Aorta (tissue), 5 donors: ENCODE measurements at places on chromosomes 6 and 20.

DNA sequence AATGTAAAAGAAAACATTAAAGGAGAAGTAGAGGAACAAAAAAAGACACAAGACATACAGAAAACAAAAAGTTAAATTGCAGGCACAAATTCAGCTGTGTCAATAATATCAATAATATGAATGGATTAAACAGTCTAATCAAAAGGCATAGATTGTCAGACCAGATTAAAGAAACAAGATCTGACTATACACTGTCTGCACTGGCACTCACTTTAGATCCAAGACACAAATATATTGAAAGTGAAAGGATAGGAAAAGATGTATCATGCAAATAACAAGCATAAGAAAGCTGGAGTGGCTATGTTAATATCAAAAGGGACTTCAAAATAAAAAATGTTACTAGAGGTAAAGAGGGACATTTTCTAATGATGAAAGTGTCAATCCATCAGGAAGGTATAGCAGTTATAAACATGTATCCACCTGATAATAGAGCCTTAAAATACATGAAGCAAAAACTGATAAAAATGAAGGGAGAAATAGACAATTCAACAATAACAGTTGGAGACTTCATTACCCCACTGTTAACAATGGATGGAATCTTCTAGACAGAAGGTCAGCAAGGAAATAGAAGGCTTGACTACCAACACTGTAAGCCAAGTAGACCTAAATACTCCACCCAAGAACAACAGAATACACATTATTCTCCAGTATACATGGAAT lies 89.7 kb downstream of the HIVEP1 start:
- no peak for DNase-seq

DNA sequence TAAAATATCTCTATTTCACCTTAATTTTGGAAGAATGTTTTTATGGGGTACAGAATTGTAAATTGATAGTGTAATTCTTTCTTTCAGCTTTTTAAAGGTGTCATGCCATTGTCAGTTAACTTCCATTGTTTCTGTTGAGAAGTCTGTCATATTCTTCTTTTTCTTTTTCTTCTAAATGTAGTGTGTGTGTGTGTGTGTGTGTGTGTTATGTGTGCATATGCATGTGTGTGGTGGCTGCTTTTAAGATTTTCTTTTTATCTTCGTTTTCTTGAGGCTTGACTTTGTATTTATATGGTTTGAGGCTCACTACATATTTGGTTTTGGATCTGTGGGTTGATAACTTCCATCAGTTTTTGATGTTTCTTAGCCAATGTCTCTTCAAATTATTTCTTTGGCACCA lies 176.5 kb downstream of the OGFRL1 start:
- DNase-seq: no peak

- no peak for DNase-seq
Observed at GRCh38 chr20:2236256-2236655, 59.5 kb upstream of the TGM3 start.

GRCh38 chr20:36836591-36837269 lies 39.2 kb upstream of the TLDC2 start:
- DNase-seq: peak; percentile 78

DNA sequence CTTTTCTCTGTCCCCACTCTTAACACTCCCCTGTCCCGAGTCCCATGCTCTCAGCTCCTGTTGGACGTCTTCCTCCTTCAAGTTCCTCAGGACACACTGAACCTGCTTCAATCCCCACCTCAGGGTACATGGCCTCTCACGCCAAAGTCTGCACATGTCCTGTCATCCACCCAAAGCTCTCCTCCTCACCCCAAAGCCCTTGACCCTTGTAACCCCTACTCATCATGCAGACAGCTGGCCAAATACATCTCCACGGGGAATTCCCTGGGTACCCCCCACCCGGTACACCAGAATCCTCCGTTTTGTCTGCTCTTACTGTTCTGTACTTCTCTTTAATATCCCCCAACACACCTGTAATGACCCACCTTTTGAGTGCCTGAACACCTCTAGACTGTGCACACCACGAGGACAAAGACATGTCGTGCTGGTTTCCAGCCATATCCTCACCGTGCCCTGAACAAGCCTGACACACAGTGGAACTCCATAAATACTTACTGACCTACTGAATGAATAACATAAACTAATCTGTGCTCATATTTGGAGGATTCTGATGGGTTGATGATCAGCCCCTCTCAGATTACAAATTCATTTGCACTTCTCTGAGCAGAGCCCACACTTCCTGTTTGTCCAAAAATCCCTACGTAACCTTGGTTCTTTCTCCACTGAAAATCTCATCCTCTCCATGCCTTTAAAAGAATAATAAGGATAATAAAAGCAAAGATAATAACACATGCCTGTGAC lies 66.8 kb upstream of the EYA2 start:
- no peak for DNase-seq

DNA sequence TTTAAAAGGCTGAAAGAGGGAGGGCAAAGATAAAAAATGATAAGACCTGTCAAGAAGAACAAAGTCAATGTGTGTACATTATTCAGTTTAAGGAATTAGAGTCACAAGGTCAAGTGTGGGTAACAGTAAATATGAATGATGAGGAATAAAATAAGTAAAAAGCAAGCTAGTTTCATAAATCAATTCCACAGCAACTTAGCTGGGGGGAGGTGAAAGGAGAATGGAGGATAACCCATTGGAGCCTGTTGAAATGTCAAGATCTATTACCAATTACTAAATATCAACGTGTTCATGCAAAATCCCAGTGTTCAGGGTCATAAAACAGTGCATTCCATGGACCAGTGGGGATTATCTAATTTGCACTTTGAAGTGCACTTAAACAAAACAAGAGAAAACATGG lies 242.9 kb downstream of the TBX18 start:
- DNase-seq: no peak

DNA sequence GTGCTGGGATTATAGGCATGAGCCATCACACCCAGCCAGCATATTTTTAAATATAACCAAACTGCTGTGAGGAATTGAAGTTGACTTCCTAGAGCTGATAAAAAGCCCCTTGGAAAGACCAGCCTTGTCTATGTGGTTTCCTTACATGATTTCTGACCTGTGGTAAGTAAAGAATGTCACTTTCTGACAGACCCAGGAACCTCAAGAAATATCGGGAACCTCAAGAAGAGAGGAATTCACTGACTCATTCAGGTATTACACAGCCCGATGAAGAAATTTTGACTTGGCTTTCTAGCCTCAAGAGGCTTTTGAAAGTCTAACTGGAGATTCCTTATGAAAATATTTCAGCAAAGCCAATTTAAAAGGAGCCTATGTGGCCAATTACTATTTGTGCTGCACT lies 71.8 kb downstream of the FOXF2 start:
- DNase-seq: no peak

DNA sequence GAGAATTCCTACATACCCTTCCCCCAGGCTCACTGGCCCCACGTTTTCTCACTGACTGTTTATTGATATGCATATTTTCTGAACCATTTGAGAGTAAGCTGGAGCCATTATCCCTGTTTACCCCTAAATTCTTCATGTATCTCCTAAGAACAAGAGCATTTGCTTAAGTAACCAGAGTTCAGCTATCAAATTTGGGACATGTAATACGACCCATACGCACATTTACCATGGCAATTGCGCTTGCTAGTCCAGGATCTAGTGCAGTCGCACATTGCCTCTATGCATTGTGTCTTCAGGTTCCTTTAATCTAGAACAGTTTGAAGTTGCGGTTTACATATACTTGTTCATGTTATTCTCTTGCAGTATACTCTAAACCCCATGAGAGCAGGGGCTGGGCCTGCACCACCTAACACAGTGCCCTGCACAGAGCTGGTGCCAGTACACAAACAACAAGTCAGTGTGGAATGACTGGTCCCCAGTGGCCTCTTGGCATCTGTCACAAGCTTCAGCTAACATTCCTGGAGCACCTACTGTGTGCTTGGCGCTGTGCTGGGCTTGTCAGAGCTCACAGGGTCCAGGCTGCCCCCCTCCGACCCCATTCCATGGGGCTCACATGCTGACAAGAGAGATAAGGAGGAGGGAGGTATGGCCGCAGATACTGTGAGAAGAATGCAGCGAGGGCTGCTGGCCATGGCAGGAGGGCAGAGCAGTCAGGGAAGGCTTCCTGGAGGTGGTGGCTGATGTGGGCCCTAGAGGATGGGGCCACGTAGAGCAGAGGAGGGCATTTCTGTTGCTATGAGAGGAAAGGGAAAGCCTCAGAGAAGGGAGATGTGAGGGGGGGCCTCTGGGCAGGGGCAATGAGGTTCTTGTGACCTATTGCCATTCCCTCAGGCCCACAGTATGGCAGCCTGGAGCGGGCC lies 28.1 kb downstream of the SPDEF start:
- no peak for DNase-seq

DNA sequence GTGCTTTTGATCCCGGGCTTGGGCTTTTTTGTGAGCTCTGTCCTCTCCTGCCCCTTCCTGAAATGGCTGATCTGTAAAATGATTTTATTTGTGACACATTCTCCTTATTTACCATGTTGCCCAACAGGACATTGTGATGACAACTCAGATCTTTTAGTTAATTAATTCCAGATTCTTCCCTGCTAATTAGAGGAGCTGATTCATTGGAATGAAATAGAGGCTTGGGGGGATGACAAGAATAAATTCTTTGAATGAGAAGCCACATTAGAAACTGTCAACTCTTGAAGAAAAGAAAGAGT lies 26.1 kb upstream of the GABRR1 start:
- no peak for DNase-seq

- no peak for DNase-seq
Observed at GRCh38 chr6:3426091-3426926, 30.5 kb downstream of the SLC22A23 start.

DNA sequence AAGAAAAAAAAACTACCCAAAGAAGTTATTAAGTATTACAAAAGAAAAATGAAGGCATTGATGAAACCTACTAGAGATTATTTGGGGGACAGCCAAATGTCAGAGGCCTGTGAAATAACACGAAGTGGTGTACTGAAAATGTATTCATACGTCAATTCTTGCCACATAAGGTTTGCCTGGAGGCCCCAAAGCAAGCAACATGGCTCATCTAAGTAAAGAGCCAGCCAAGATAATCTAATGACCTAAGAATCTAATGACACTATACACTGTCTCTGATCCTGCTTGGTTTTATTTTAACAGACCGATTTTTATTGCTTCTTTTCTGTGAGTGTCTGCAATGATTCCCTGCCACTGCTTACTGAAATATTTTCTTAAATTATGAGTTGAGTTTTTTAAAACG lies 34.7 kb downstream of the FILIP1 start:
- DNase-seq: no peak
